ENCODE measurements at places on chromosomes 1 and 21.

DNA sequence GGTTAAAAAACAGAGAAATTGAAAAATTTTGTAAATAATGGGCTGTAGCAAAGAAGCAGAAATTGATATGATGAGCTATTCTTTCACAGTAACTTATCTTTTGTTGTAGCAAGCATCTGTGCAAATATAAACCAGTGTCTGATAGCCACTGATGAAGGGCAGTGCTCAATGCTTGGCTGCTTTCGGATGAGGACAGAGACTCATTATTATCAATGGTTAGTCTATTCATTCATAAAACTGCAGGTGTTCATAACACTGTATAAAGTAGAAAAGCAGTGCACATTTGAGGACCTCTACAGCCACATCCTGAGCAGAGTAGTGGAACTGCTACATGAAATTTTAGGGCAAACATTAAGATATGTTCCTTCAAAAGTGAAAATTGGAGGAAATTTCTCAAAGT is 107.2 kb downstream of the FAF1 start:
- no peak for DNase-seq

DNA sequence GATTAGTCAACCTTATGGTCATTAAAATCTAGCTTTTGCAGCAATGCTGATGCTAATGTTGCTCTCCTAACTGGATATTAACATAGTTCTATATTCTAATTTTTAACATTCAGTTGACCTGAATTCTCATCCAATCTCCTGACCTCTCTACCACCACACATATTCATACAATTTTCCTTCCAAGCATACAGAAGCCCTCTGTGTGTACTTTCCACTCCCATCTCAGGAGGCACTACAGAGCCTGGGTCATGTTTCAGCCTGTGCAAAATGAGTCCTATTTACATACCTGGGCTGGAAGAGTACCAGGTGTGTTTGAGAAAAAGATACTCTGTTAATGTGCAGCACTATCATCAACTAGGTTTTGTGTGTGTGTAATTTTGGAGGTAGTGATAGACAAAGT is 486.3 kb downstream of the NEGR1 start:
- no peak for DNase-seq

DNA sequence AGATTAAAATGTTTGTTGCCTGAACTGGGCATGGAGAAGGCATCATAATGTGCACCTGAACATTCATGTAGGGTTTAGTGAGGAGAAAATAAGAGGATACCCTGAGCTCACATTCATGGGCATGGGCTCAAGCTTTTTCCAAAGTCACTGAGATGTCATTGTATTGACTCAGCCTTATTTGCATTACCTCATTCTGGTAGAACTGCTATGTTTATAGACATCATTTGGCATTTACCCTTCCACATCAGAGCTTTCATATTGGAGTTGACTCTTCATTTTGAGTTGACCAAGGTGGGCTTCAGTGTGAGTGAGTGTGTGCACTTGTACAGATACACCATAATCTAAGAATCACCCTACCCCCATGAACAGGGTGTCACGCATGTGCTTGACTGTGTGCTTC is 143.2 kb downstream of the PBX1 start:
- no peak for DNase-seq

GRCh38 chr1:235939480-235939775 is 72.7 kb upstream of the LYST start:
- no peak for DNase-seq

- no peak for DNase-seq
These were observed 67.5 kb upstream of the RGS7 start for GRCh38 chr1:241424480-241424971.

- no peak for DNase-seq
These were observed 174.1 kb downstream of the LBR start for GRCh38 chr1:225253784-225254183.

DNA sequence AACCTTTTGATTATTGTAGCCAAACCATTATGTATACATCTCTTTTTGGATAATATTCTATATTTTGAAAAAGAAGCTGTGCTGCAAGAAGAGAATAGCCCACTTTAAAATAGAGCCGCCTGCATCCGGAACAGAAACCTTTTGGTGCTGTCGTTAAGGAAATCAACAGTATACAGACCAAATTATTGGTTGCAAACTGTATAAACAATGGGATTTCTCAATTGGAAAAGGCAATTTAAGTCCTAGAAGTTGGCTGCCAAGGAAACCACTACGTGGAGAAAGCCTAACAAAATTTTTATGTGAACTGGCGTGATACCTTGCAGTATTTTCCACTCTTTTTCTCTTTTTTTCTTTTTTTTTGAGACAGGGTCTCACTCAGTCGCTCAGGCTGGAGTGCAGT is 25.8 kb downstream of the DESI2 start:
- no peak for DNase-seq

DNA sequence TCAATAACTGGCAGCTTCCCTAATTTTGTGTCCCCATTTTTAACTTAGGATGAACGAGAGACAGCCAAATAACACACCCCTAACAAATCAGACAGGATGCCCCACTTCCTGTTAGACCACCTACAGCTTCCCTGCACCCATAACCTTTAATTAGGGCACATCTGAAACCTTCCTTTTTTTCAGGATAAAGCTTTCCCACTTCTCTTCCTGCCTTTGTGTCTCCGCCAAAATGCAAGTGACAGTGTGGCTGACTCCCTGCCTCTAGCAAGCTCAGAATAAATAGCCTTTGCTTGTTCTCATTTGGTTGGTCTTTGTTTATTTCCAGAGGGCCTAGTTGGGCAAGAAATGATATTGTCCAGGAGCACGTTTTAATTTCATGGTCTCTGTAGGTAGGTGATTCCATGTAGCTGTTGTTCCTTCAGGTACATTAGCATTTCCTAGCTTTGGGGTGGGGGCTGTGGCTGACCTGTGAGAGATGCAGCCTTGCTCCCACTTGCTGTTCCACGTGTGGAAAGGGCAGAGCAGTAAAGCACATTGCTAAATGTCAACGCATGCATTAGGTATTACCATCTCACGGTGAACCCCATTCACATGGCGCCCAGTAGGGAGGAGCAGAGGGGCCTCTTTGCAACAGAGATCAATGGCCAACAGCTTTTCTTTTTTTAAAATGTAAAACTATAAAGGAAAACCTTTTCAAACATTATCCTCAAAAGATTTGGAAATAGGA is 154.9 kb downstream of the ST6GALNAC3 start:
- no peak for DNase-seq

DNA sequence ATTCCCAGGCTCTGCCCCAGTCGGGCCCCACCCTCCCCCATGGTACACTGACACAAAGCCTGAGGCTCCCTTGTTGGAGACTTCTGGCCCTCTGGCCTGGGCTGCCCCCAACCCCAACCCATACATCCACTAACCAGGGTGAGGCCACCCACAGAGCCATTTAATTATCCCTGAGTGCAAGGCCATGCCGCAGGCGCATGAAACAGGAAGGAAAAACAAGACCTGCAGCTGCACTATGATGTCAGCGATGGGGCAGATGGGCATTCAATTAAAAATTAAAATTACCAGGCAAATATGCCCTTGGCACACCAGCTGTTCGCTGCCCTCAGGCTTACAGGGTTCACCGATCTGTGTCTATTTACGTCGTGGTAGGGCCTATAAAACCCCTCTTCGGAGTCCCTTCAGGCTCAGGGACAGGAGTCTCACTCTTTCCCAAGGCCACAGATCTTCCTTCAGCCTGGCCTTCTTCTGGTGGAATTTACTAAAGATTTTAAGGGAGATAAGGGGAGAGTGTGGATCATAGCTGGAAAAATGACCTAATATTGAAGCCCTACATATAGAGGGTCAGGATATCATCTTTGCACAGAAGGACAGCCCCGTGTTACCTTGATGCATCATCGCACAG is 29.6 kb upstream of the RGS16 start:
- no peak for DNase-seq

GRCh38 chr1:187326557-187326956 is 497.8 kb downstream of the PLA2G4A start:
- no peak for DNase-seq

GRCh38 chr1:23692308-23692871 is 784 bp downstream of the RPL11 start:
- DNase-seq: no peak

- DNase-seq: no peak
These were observed 2.2 kb upstream of the DNAJC28 start for GRCh38 chr21:33493756-33494155.

GRCh38 chr1:28642056-28642846 is 616 bp downstream of the TAF12 start:
- DNase-seq: peak; percentile 21

- DNase-seq: no peak
These were observed 80.3 kb downstream of the TENT5C start for GRCh38 chr1:117685936-117686806.

GRCh38 chr1:19776287-19776686 is 23.4 kb downstream of the TMCO4 start:
- DNase-seq: no peak

GRCh38 chr1:167258858-167259257 is 38.2 kb downstream of the POU2F1 start:
- no peak for DNase-seq

- DNase-seq: peak; percentile 49
These were observed 559 bp downstream of the BACH1 start for GRCh38 chr21:29299046-29299915.

DNA sequence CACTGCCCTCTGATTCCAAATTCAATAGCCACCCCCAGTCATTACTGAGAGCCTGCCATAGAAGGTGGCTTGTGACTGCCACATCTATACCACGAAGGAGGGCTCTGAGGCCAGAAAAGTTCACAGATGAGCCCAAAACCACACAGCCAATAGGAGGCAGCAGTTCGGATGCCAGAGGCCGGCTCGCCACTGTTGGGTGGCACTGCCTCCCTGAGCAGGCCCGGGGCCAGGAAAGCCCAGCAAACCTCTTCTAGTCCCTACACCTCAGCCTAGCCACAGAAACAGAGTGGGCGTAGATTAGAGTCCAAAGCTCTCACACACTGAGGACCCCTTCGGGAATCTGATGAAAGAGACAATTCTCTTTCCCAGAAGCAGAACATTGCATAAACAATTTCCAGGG is 5.9 kb upstream of the CAMK2N1 start:
- DNase-seq: no peak

DNA sequence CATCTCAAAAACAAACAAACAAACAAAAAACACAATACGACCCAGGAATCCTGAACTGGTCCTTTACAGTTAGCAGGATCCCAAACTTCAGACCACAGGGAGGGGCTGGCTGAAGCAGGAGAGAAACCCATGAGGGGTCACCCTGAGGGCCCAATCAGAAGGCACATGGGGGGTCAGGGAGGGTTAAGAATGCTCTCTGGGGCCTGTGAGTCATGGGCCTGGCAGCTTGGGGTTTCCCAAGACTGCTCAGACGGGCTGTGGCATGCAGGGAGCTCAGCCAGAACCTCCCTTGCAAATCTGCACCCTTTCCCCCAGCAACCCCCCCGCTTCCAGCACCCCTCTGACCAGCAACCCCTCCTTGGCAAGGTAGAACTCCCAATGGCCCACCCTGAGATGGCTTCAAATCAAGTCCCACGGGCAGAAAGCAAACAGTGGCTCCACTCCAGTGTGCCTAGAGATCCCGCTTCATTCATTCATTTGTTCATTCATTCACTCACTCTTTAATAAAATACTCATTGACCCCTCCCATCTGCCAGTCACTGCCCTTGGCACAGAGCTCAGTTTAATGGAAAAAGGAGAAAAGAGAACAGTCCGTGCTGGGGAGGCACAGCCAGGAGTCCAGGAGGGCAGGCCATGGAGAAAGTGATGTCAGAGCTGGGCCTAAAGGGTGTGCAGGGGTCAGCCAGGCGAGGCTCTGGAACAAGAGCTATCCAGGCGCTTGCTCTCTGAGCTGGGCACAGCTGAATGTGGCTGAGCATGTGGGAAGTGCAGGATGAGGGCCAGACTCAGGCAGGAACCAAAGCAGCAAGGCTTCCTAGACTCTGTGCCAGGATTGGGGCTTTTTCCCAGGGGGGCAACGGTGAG is 8.2 kb downstream of the UQCRHL start:
- no peak for DNase-seq

GRCh38 chr1:2019172-2019543 is at the start of gene GABRD:
GABRD (plus strand) TSS chr1:2019345; CDS start chr1:2019424, 79 bp downstream.
- DNase-seq: no peak

DNA sequence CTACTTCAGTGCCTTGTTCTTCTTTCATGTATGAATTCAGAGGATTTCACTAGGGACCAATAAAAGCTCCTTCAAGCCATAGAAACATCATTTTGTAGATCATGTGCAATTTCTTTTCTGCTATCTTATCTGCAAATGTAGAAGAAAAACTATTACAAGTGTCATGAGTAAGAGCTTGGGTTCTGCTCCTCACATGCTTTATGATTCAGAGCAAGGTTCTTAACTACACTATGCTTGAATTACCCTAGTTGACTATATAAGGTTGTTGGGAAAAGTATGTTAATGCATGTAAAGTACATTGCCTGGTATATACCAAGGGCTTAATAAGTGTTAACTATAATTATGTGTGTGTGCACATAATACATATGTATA is 91.4 kb upstream of the S1PR1 start:
- no peak for DNase-seq

DNA sequence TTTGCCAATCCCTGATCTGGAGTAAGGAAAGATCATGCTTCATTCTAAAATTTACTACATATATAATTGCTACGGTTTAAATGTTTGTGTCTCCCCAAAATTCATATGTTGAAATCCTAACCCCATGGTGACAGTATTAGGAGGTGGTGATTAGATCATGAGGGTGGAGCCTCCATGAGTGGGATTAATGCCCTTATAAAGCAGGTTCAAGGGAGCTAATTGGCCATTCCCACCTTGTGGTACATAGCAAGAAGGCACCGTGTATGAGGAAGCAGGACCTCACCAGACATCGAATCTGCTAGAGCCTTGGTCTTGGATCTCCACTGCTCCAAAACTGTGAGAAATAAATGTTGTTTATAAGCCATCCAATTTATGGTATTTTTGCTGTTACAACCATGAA is 55.5 kb downstream of the GADD45A start:
- no peak for DNase-seq

GRCh38 chr1:63124666-63125191 is 197.6 kb upstream of the FOXD3 start:
- no peak for DNase-seq

DNA sequence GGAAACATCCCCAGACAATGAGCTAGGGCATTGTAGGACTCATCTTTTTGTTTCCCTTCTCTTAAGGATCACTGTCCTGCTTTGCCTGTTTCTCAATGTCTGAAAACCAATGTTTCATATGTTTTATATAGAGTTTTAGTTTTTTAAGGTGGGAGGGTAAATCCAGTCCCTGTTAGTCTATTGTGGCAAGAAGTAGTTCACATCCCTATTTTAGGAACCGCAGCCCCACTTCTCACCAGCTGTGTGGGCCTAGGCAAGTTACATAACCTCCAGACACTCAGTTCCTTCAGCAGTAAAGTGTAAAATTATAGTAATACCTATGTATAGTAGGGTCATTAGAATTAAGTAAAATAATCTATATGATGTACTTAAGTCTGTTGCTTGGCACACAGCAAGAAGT is 105.8 kb upstream of the WLS start:
- DNase-seq: no peak

DNA sequence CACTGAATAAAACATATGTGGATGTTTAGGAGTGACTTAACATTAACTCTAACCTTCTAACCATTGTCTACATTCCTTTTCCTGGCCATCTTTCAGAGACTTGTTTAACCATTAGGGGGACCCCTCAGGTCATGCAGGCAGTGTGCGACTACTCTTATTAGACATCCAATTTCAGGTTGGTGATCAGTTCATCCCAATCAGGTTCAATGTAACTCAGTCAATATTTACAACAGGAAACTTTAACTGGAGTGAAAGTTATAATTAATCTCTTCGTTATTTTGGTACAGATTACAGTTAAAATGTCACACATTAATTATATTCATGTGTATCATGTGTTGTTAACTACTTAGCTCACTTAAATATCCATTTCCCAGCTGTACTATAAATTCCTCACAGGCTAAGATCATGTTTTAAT is 68.8 kb upstream of the RGS1 start:
- no peak for DNase-seq
